ENCODE measurements at places on chromosomes 2 and 18.

GRCh38 chr2:170238776-170239175 lies 60.8 kb downstream of the MYO3B start:
- no peak for DNase-seq

DNA sequence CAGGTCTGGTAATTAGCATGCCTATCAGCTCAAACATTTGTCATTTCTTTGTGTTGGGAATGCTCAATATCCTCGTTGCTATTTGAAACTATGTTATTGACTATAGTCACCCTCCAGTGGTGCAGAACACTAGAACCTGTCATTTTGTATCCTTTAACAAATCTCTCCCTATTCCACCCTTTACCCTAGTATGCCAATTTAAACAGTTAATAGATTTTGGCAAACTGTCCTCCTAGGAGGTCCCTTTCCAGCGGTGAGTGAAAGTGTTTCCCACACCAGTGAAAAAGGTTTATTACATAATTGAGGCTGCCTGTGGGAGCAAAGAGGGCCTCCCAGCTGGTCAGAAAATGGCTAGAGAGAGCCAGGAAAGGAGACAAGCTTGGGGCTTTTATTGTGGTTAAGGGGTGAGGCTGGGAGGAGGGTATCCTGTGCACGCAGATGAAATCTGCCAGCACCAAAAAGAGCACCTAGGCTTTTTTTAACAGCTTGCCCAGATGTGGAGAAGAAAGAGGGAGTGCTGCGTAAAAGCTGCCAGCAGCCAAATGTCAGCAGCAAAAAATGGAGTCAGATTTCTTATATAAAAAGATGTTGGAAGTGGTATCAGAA lies 1.8 kb upstream of the DRC1 start:
- DNase-seq, result no peak

DNA sequence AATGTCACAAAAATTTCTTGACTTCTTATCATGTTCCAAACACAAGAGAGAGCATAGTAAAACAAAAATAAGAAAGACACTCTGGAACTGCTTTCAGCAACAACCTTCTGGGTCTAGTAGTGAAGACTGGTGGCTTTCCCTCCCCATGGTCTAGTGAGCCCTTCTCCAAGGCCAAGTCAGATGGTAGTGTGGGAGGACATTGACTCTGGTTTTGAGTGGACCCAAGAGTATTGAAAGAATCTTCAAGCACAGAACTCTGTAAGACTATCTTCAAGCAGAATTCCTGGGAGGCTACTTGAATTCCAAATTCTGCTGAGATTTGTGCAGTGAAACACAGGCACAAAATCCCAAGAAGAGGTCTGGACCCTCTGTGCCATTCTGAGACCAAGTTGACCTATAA lies 21.1 kb downstream of the ANTXR1 start:
- no peak for DNase-seq

DNA sequence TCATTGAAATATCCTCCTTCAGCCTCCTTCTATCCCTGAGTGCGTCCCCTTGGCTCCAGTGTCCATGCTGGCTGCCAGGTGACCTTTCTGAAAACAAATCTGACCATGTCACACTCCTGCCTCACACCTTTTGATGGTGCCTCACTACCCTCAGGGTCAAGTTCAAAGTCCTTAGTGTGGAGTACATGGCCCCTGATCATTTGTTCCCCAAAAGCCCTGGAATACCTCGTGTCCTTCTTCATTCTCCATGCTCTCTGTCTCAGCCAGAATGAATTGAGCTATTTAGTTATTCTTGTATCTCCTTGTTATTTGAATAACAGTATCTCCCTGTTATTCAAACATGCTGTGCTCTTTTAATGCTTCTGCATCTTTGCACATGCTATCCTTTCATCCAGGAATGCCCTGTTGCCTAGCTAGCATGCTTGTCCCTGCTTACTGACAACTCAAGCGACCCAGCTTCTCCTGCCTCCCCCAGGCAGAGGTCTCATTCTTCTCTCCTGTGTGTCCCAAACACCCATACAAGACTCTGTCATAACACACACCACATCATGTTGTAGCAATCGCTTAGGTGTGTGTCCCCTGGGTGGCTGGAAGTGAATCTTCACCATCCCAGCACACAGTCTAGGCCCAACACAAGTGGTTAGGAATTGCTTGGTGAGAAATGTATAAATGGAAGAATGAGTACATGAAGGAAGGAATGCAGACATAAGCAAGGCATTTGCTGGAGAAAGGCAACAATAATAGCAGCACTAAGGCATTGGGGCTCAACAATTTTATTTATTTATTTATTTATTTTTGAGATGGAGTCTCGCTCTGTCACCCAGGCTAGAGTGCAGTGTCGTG lies 144.0 kb downstream of the DDX1 start:
- no peak for DNase-seq

- no peak for DNase-seq
Measured at GRCh38 chr2:127599211-127599610, 46.7 kb upstream of the GPR17 start.

- DNase-seq, result no peak
Measured at GRCh38 chr18:41587976-41588375, 367.1 kb upstream of the PIK3C3 start.

DNA sequence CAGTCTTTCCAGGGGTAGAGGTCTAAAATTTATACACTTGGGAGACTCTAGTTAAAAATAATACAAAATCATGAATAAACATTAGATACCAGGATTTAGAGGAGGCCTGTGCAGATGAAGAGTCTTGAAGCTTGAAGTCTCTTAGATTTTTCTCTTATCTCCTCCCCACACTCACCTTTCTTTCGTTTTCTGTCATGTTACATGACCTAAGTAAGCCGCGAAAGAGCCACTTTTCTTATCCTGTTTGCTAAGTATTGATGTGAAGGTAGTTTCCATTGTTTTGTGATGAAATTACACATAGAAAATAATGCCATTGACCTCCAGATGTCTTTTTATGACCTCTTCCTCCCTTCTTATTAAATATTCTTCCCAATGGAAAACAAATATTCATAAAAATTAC lies 367.8 kb downstream of the LRRTM1 start:
- no peak for DNase-seq

- DNase-seq, result no peak
Measured at GRCh38 chr2:205868773-205869333, 186.6 kb downstream of the NRP2 start.

- no peak for DNase-seq
Measured at GRCh38 chr2:14501061-14501460, 131.5 kb upstream of the LRATD1 start.

DNA sequence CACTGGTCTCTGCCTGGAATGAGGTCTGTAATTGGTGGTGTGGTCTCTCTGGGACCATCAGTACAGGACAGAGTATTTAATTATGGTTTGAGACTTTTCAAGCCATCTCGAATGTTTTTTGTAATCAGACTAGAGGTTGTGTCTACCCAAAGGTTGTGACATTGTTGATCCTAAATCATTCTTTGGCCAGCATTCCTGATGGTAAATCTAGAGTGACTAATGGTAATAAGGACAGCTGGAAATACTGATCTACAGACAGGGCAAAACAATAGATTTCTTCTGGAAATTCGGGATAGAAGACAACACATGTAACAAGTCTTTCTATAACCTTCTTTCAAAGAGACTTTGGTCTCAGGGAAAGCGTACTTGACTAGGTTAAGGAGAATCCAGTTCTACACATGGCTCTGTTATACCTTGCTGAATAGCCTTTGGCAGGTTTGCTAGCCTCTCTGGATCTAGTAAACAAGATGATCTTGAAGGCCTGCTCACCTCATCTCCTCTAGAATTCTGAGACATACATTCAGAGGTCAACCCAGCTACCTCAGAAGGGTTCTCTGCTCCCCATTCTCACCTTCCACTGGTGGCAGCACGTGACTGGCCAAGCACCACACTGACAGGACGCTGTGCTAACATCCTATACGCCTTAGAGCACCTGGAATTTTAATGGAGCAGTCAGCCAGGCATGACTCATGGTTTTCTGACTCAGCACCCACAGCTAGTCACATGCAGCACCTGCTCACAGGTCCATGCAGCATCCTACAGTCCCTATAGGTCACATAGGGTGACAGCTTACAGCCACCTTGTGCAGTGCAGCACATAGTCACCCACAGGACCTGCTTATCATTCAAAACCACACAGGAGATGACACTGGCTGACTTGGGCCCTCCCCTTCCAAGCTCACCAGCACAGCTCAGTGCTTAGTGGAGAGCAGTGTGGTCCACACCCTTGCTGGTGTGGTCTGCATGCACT lies 12.2 kb downstream of the PLB1 start:
- DNase-seq, result no peak

DNA sequence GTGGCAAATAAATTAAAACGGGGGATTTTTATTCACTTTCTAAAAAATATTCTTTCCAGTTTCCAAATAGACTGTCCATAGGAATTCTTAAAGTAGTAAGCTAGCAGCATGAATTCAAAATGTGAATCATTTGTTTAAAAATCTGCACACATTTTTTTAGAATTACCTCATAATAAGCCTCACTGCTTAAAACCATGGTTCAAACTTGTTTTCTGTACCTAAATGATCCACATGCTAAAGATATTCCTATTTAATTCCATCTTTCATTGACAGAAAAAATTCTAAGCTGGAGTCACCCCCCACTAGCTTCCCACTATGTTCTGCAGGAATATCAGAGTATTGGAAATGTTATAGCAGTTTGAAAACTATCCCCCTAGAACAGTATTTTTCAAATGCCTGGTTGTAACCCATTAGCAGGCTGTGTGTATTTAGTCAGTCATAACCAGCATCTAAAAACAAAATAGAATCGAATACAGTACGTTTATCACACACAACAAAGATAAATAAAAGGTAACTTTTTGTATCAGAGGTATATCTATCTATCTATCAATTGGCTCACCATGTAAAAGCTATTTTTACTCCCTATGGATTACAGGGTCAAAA lies 11.2 kb upstream of the IKZF2 start:
- DNase-seq, result no peak

GRCh38 chr2:240213476-240214421 lies 73.3 kb upstream of the OTOS start:
- no peak for DNase-seq

DNA sequence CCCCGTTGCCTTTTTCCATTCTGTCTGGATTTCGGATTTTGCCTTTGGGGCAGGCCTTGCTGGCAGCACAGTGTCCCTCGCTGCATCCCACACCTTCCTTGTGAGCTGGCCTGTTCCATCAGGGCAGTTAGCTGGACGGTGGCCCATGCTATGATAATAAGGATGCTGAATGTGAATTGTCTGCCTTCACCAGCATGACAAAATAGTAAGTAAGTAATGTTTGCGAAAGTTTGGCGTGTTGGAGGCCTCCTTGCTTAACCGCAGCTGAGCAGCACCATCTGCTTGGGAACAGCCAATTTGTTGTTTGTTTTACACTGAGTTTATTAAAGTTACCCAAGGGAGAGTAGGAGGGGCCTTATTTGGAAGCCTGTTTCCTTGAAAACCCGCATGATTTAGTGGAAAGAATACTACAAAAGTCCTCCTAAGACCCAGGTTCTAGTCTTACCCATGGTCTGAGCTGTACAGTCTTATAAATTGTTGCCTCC lies 469.7 kb upstream of the FANCL start:
- no peak for DNase-seq

- no peak for DNase-seq
Measured at GRCh38 chr2:128536925-128537620, 218.4 kb upstream of the HS6ST1 start.

DNA sequence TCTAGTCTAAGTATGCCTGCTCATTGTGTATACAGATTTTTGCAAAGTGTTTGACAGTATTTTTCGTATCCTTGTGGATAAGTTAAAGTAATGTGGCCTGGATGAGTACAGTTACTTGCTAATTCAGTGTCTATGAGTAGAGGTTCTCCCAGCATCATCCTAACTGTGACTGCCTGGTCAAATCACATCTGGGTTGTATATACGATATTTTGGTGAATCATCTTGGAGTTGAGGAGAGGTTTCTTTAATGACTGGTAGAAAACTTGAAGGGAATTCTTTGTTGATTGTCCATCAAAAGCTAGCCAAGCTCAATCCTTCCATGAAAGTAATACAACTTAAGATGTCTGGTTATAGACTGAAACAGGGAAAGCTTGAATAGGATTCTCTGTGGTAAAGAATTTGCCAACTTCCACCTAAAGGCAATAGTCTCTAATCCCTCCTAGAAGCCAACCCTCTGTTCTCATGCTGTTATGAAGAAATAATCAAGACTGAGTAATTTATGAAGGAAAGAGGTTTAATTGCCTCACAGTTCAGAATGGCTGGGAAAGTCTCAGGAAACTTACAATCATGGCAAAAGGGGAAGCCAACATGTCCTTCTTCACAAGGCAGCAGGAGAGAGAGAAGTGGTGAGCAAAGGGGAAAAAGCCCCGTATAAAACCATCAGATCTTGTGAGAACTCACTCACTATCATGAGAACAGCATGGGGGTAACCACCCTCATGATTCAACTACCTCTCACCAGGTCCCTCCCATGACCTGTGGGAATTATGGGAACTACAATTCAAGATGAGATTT lies 19.4 kb upstream of the RALBP1 start:
- DNase-seq, result no peak

DNA sequence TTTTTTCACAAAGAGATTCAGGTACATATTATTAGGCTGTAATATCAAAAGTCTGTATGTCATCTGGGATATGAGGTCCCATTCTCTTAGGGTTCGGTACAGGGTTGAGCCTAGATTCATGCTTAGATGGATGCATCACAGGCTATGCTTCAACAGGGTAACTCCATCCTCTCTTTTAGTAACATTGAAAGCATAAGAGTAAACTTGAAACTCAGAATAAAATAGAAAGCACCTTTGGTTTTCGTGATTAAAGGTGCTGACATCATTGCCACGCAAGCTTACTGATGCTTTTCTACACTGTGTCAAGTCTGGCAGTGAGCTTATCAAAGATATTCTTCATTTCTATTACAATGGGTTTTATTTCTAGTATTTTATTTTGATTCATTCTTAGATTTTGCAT lies 419.1 kb upstream of the DSEL start:
- no peak for DNase-seq

GRCh38 chr2:225574582-225575138 lies 175.2 kb downstream of the NYAP2 start:
- DNase-seq, result no peak

DNA sequence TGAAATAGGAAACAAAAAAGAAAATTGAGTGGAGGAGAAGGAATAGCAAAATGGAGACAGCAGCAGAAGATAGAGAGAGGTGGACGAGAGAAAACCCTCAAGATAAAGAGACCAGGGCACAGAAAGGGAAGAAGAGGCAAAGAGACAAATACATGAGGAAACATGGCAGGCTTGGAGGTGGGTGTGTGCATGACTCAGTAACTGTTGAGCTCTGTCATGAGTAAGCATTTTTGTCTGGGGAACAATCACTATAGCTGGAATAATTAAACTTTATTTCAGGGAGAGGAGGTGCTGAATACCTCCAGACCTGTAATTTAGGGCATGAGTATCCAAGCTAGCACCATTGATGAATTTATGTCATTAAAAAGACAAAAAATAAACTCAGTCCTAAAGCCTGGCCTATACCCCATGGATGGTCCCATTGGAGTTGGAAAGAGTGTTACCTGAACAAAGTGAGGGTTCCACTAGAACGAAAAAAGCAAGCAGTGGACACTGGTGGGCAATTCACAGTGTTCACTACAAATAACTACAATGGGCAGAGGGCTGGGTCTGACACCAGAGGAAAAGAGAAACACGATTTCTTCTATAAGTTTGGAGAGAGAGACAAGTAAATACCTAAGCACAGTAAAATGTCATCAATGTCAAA lies 145.5 kb downstream of the ADCYAP1 start:
- DNase-seq, result no peak

All from T-helper 17 cell (primary cell).